ENCODE measurements at places on chromosomes 5 and 9.

- no peak for DNase-seq
Observed at GRCh38 chr9:37453827-37454226, 11.4 kb downstream of the ZBTB5 start.

DNA sequence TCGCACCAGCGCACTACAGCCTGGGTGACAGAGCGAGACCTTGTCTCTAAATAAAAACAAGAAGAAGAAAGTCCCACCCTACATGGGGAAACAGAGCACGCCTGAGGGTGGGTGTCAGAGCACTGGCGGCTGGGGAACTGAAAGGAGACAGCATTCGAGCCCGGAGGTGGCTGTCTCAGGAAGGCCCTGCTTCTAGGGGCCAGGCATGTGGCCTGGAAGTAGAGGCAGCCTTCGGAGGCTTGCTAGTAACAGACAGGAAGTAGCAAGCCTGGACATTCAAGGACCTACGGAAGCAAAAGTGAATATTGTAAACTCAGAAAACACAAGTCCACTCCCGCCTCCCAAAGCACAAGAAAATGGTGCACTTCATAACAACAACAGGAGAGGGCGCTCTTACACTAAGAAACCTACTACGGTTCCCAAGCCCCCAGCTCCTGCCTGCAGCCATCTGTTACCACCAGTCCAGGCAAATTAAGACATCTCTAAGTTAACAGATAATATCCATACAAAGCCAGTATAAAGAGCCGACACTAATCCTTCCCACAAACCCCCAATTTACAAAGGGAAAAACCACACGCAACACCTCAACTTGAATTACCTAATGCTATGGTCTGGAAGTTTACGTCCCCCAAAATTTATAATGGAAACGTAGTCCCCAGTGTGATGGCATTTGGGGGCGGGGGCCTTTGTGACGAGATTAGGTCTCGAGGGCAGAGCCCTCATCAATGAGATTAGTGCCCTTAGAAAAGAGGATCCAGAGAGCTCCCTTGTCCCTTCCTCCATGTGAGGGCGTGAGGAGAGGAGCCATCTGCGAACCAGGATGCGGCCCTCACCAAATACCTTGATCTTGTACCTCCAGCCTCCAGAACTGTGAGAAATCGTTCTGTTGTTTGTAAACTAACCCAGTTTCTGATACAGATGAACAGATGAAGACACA lies 7.7 kb downstream of the RASGEF1C start:
- DNase-seq: no peak

GRCh38 chr5:31064215-31064614 lies 129.3 kb upstream of the CDH6 start:
- DNase-seq: no peak

DNA sequence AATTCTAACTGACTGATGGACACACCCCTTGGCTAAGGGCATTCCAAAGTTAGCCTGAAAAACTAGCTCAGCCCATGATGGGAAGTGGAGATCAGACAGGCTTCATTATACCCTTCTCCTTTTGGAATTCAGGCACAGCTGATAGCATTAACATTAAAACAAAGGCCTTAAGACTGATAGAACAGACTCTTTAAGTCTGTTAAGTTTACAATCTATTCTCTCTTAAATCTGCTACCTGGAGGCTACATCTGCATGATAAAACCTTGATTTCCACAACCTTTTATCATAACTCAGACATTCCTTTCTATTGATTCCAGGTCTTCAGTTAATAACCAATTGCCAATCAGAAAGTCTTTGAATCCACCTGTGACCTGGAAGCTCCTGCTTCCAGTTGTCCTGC lies 281.4 kb downstream of the TUSC1 start:
- DNase-seq: no peak

DNA sequence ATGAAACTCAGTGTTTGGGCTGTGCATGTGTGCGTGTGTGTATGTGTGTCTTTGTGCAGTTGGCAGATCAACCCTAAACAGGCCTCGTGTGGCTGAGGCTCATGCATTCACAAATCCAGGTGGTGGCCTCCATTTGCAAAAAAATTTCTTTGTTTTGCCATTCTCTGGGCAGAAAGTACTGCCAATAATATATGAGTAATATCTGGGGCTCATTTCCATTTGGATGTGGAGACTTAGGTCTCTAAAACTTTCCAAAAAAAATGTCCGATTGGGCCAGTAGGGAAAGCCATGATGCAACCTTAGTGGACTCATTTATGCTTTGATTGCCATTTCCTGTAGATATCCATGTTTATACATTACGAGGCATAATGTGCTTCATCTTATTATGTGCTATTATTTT lies 77.9 kb upstream of the RPS23 start:
- DNase-seq: no peak

DNA sequence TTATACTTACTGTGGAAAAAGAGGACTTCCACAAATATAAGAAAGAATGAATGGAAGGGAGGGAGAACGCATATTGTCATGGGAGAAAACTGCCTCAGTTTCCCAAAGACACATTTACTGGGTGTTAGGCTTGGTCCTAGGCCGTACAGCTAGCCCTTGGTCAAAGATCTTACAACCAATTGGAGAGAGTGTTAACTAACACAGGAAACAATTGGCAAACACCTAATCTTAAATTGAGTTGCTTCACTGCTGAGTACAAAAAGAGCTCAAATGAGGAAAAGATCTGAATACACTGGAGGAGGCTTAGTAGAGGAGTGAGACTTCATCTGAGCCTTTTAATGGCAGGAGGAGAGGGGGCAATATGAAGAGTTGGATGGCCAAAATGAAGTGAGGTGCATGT lies 161.7 kb downstream of the GLIS3 start:
- DNase-seq: no peak

- DNase-seq: no peak
Observed at GRCh38 chr9:32264170-32264864, 120.1 kb upstream of the ACO1 start.

DNA sequence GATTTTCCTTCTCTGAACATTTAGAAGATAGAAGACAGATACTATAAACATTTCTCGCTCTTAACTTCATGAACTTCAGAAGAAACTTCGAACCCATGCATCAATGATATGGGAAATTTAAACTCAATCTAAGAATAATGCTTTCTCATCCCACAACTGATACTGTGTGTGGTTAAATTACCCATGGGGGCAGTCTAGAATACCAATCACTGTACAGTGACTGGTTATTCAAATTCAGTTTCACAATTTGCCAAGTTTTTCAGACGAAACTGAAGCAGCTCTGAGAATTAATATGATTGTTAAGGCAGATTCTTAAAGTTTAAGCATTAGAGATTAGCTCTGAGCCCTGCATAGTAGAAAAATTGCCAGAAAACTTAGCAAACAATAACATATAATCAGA lies 431.0 kb downstream of the SH3GL2 start:
- no peak for DNase-seq

- DNase-seq: no peak
Observed at GRCh38 chr9:87148331-87149104, 201.2 kb upstream of the GAS1 start.

Measured in stimulated activated CD8-positive, alpha-beta memory T cell treated with anti-CD3 and anti-CD28 coated beads, Interleukin-2, amount 100 ng/mL, for 1 hour (primary cell).